RWPE2 (cell line): ENCODE measurements at places on chromosomes 11 and 22.

DNA sequence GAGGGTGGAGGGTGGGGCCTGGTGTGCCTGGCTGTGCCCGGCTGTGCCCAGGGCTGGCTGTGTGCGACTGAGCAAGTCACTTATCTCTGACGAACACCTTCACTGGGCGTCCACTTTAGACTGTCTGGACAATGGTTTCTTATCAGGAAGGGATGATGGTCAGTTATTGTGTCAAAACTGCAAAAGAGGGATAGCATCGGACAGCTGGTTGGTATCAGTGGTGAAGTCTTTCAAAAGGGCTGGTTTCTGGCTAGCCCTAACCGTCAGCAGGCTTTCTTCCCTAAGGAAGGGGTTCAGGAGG is 4.1 kb upstream of the MGAT3 start:
- no peak for DNase-seq

DNA sequence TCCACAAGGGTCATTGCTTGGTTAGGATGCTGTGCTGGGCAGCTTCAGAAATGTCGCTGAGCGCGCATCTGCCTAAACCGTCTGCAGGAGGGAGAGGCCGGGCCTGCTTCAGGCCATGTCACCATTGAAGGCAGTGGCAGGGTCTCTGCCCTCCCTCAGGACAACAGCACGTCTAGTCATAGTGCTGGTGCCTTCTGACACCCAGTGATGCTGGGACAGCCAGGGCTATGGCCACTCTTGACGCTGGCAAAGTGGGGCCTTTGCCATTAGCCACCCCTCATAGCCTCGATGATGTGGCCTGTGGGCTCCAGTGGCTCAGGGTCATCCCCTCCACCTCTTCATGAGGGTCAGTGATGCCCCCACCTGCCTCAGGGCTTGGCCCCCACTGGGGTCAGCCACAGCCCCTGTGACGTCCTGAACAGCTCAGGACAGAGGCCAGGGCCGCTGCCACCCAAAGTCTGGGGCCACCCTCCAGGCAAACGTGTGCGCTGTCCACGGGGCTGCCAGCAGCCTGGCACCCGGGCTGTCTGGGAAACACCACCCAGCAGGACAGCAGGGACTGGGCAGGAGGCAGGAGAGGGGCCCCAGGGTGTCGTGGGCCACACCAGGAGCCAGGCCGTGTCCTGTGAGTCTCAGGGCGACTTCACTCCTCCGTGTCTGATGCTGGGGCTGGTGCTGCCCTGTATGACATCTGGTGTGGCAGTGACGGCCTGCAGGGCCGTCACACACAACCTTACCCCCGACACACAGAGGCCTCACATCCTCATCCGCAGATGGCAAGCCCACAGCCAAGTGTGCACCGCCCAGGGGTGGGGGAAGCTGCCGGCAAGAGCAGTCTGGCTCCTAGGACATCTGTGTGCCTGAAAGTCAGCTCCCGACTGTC is 42.5 kb downstream of the CERK start:
- DNase-seq = no peak

DNA sequence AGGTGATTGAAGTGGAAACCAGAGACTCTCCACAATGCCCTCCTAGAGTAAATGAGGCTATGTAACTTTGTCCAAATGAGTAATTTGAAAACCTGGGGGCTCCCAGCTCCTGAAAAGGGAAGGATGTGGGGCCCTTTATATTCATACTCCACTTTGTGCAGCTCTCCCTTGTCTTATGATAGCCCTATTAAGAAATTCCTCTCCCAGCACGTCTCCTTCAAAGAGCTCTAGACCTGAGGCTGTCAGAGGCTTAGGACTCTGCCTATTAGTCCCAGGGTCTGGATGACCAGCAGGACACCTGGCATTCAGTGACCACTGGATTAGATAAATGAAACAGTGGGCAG is 2.1 kb downstream of the SLC43A1 start:
- DNase-seq = no peak

DNA sequence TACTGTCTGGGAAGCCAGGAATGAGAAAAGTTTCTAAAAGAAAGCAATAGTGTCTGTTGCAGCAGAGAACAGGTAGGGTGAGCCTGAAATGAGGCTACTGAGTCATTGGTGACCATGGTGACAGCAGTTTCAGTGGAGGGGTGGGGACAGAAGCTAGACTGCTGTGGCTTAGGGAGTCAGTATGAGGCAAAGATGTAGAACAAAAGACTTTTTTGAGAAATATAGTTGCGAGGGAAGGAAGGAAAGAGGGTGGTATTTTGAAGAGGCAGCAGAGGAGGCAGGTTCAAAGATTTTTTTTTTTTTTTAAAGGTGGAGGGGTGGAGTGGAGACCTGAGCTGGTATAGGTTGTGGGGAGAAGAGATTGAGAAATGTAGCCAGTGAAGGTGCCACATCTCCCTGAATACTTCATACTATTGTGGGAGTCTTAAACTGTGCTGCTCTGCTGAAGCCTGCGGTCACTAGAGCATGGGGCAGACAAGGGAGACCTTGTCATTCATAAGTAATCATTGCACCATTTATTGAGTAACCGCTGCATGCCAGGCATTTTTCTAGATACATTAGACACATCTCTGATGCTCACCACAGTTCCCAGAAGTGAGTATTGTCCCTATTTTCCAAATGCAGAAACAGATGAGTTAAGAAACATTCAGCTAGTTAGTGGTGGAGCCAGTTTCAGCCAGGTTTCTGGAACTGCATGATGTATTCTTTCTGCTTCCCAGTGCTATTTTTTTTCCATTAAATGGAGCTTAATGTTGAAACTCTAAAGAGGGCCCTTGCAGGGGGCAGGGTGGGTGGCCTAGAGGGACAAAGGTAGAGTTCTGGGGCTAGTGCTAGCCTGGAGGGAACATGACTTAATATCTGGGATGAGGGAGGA is 49.9 kb downstream of the STIM1 start:
- DNase-seq = peak; percentile 58

DNA sequence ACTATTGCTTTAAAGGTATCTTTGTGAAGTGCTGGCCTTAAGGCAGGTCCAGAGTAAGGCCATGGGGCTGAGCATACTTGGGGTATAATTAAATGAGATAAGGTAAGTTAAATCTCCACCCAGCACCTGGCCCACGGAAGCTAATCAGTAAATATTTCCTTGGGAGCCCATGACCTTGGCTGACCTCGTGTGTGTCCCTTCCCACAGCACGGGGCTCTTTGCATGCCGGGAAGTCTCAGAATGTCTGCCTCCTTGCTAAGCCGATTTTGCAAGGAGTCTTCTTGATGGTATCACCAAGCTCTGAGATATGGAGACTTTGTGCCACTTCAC is 46.5 kb downstream of the ADM start:
- no peak for DNase-seq

- no peak for DNase-seq
These were observed 683.9 kb downstream of the TBC1D22A start for GRCh38 chr22:47446331-47446730.

DNA sequence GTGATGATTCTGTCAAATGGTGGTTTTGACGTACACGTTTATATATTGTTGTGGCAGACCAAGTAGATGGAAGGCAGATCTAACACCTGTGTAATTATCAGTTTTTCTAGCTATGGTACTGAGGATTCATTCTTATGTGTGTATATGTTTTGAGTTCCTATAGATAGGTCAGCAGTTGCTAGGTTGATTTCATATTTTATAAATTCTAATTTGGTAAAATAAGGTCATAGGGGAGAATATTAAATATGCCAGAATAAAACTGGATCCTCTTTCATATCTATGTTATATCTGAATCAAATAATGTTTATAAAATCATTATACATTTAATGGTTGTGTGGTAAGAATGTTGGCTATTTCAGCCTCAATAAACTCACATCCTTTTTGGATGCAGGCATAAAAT is 27.6 kb downstream of the HIPK3 start:
- DNase-seq = no peak

DNA sequence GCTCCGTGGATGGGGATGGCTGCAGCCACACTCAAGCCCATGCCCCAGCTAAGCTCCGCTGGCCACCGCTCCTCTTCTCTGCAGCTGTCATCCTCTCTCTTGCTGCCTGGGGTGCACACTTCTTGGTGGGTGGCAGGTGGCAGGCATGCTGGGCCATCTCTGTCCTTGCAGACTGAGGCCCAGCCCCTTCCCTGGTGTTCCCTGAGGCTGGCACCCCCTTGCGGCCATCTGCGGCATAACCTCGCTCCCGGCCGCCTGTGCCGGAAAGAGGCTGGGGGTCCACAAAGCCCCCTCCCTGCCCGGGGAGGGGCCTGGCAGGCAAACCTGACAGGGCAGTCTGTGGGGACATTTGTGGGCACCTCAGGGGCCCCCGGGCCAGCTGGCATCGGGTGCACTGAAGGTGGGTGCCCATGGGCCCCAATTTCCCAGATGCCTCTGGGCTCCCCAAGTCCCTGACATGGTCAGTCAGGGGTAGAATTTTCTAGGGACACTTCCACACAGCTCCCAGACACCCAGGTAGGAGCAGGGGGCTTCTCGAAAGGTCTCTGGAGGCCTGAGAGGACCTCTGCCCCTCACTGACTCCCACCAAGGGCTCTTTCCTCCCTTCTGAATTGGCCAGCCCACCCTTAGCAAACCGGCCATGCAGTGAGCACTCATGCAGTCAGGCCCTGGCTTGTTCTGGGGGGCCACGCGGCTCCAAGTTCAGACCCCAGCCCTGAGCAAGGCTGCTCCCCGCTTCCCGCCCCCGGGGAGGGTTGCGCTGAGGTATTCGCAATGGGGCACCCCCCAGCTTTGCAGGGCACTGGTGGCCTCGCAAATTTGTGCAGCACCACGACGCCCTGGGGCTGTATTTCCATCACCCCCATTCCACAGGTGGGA is 23.5 kb upstream of the TH start:
- no peak for DNase-seq
